H9 (cell line): ENCODE measurements at places on chromosomes 11 and 22.

GRCh38 chr11:15859411-15859810 is 496.9 kb downstream of the SOX6 start:
- H3K27ac ChIP-seq, result no peak overlapping the region
- H3K4me3 ChIP-seq, result no peak overlapping the region
- H3K27me3 ChIP-seq, result no peaks in the 10 kb centered on the region
- H3K36me3 ChIP-seq, result no peaks in the 10 kb centered on the region

- H3K27ac ChIP-seq, result no peak overlapping the region
- H3K27me3 ChIP-seq, result no peaks in the 10 kb centered on the region
- no peak overlapping the region for H3K4me3 ChIP-seq
- no peaks in the 10 kb centered on the region for H3K4me1 ChIP-seq
- no peak for DNase-seq
Observed at GRCh38 chr11:14882196-14882595, 9.8 kb downstream of the CYP2R1 start.

DNA sequence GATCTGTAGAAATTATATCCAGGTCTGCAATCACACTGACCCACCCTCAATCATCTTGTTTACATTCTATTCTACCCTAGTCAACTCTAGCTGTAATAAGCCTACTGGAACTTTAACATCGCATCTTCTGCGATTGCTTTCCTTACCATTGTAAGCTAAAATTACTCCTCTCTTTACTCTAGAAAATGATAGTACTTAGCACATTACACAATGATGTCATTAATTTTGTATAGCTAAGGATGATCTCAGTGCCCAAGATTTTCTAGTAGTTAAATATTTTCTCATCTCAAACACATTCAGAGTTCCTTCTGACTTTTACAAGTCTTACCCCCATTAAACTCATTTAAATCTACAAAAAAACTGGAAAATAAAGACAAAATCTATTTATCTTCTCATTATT is 39.6 kb upstream of the CTSC start:
- peaks cover 4% of the 10 kb centered on the region for H3K4me1 ChIP-seq
- no peak for DNase-seq
- no peaks in the 10 kb centered on the region for H3K27me3 ChIP-seq
- H3K36me3 ChIP-seq, result no peaks in the 10 kb centered on the region

DNA sequence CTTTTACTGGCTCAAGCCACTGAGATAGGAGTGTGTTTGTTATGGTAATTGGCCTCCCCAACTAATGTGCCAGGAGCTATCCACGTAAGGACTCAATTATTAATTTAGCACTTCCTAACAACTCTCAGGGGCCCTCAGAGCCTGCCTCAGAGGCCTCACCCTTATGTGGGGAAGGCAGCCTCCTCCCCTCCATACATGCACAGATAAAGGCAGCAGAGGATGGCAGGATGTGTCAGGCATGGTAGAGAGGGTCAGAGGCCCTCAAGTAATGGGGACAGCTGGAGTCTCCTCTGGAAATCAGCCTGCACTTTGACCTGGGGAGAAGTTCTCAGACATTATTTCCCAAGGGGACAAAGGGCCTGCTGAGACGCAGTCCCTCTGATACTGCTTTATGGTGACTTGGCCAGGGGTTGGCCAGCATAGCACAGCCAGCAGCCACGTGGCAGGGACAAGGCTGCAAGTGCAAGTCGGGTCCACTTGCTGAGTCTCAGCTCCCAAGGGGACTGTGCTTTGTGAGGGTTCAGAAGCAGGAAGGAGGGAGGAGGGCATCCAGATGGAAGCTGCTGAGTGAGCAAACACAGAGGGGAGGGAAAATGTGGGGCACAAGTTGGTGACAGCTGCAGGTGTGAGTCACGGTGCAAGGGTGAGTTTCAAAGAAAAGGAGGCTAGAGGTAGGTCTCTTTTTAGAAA is 17.0 kb downstream of the MOGAT2 start:
- DNase-seq, result no peak
- H3K36me3 ChIP-seq, result no peaks in the 10 kb centered on the region; the same call in 2 of the 3 replicates
- no peaks in the 10 kb centered on the region for H3K27me3 ChIP-seq
- no peak overlapping the region for H3K27ac ChIP-seq

DNA sequence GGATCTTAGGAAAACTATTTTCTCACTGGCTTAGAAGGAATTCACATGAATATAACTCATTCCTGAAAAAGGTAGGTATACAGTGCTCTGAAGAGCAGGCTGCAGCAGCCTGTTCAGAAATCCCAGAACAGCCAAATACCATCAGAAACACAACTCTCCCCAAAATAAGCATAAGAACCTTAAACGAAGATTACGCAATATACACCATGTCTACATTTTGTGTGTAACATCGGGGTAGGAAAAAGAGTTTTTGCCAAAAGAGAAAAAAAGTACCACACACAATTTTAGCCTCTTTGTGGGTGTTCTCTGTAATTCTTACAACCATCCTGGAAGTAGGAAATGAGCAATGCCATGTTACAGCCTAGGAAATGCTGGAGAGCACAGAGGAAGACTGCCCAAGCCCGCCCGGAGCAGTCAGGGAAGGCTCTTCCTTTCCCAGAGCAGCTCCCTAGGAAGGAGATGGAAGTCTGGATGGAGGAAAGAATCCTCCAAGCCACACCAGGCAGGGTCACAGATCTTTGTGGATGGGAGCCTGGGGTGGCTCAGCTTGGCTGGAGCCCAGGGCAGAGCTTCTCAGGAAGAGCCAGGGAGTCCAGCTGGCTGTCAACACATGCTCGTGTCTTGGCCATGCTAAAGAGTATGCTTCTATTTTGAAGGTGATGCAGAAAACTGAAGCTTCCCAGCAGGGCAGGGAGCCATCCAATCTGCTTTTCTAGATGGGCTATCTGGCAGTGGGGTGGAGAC is 49.7 kb upstream of the ARFGAP3 start:
- no peaks in the 10 kb centered on the region for H3K4me1 ChIP-seq
- H3K36me3 ChIP-seq, result peaks cover 31% of the 10 kb centered on the region
- no peak overlapping the region for H3K27ac ChIP-seq
- H3K27me3 ChIP-seq, result no peaks in the 10 kb centered on the region

GRCh38 chr11:79503028-79503427 is 62.2 kb upstream of the TENM4 start:
- DNase-seq, result no peak
- H3K4me1 ChIP-seq, result no peaks in the 10 kb centered on the region
- no peak overlapping the region for H3K27ac ChIP-seq
- H3K36me3 ChIP-seq, result 0 out of 2 replicates have a peak, but pooled peaks cover 2% of the 10 kb centered on the region
- H3K27me3 ChIP-seq, result no peaks in the 10 kb centered on the region

DNA sequence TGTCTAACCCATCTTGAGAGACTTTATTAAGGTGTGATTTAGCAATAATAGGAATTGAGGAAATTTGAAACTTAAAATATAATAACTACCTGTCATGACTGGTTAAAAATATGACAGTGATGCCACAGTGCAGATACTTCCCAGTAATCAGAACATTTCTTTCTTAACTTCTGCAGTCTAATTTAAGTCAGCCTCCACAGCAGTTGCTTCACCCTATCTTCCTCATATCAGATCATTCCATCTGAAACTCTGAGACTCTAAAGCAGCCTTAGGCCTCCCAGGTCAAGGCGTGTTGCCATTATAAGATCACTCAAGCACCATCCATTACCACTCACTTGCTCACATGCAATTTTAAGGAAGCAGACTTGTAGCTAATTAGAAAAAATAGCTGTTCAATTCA is 302.2 kb downstream of the AASDHPPT start:
- H3K4me1 ChIP-seq, result no peaks in the 10 kb centered on the region; the same call in 1 of the 2 replicates
- no peak for DNase-seq
- no peaks in the 10 kb centered on the region for H3K27me3 ChIP-seq

DNA sequence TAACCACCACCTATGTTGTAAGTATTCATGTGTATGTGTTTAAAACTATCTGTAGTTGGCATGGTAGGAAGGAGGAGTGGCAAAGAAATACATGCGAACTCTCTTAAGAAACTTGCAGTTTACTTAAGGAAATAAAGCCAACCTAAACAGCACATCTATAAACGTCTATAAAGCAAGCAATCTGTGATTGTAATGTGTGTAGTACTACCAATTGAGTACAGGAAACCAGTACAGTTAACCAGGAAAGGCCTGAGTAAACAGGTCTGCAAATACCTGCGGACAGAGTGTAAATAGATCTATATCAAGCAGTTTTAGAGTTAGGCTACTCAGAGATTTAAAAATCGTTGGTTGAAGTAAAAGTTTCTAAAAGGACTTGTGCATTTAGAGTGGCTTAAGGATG is 59.5 kb upstream of the AMOTL1 start:
- no peak overlapping the region for H3K27ac ChIP-seq
- H3K36me3 ChIP-seq, result no peaks in the 10 kb centered on the region
- no peaks in the 10 kb centered on the region for H3K27me3 ChIP-seq
- no peak for DNase-seq
- H3K4me3 ChIP-seq, result no peak overlapping the region
- H3K4me1 ChIP-seq, result no peaks in the 10 kb centered on the region
